ENCODE measurements at places on chromosomes 4 and X.

GRCh38 chr4:17164666-17165065 is 266.2 kb upstream of the LDB2 start:
- DNase-seq = no peak

DNA sequence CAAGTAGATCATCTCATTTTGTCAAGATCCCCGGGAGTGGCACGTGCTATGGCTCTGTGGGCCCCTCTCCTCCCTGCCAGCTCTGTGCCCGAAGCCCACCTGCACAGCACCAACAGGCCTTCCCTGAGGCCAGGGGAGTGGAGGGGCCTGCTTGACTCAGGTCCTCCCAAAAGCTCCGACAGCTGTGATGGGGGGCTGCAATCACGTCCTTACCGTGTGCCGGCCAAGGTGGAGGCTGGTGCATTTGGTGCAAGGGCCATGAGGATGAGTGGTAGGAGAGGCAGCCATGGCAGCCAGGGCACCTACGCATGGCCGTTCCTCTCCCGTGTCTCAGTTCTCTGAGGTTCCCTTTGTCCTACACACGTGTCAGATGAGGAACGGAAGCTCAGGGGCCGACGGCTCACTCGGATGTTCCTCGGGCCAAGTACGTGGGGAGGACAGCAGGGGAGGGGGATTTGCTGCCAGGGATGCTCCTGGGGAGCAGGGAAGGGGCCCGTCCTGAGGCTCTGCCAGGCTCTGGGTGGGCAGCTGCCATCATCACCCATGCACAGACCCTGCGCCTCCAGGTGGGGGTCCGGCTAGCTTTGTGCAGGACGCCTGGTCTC is 95.8 kb downstream of the HMX1 start:
- no peak for DNase-seq

DNA sequence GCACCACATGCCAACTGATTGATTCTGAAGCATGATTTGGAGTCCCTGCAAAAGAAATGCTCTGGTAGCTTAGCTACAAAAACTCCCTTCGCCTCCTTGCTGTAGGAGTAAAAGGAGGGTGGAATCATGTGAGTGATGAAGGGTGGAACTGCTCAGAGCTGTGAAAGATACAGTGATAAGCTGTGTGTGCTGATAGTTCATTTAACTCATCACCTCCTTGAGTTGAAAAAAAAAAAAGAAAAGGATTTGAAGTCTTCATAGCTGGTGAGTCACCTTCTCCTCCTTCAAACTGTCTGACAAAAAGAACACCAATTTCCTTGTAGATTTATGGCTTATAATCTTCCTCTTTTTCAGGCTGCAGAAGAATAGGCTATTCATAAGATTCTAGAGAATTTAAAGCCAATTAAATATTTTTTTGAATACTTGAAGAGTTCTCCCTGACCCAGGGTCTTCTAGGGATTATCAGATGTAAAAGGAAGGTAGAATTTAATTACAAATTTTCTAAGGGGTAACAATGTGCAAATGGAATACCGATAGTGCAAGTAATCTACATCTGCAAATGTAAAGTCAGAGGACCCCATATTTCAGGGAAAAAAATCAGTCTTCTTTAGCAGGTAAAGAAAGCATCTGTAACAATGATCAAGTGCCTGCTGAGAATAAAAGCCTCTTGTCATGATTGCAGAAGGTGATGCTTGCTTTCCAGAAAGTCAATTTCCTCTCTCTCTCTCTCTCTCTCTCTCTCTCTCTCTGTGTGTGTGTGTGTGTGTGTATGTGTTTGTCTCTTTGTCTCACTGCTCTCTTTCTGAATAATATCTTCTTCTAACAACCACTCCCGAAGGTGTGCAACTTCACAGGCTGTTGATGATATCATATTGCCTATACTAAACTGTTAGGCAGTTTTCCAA is 208.8 kb upstream of the VEGFC start:
- no peak for DNase-seq

DNA sequence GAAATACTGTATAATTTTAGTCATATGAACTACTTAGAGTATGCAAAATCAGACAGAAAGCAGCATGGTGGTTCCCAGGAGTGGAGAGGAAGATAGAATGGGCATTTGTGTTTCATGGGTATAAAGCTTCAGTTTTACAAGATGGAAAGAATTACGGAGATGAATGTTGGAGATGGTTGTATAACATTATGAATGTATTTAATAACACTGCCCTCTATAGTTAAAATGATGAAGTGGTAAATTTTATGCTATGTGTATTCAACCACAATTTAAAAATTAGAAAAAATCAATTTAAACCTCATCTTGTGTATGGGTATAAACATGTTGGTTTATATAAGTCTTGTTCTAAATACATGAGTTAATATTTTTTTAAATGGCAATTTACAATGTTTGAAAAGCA is 521.1 kb downstream of the FSTL5 start:
- no peak for DNase-seq

GRCh38 chrX:77749695-77750094 is 36.3 kb downstream of the ATRX start:
- no peak for DNase-seq

- no peak for DNase-seq
Measured at GRCh38 chr4:118012142-118012541, 22.1 kb upstream of the NDST3 start.

DNA sequence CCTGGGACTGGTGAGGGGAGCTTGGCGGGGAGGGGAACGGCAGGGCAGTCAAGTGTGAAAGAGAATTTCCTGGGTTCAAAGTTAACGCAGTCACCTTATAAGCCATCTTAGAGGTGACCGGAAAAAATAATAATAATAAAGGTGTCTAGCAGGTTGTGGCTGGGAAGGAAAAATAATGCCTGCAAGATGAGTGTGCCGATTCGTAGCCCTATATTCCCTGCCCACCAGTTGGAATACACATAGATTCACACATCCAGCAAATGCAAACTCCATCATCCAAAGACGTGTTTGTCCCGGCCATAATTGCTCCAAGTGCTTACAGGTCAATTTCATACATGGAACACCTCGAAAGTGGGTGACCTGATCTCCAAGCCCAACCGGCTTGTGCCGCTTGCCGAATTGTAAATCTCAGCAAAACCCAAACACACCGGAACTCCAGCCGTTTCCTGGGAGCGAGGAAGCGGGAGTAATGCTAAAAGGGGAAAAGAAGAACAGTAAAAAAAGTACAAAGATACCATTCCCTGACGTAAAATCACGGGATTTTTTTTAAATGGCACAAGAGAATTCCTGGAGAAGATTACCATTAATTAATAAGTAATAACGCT is 1.3 kb upstream of the FAT1 start:
- no peak for DNase-seq

DNA sequence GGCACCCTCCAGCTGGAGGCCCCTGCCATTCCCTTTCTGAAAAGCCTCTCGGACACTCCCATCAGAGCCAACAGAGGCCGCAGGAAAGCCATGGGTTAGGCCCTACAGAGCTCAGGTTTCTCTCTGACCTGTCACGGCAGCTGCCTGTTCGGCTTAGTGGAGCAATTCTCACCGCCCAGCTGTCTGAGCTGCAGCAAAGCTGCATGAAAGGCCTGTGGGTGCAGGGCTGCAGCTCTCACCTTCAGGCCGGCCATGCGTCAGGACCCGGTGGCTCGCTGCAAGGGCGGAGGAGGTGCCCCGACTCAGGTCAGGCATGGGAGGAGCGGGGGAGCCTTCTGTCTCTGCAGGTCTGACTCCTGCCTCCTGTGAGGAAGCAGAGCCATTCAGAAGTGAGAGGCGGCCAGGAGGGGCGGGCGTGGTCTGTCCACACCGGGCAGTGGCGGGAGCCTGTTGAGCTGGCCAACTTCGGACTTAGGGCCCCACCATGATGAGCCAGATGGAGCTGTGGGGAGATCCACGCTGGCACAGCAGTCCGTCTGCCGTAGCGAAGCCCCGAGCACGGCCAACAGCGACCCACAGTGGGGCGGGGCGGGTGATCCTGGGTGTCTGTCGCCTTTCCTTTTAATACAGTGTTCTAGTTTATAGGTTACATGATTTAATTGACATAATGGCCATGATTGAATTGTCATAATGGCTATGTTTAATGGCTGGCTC is 23.4 kb downstream of the PDE6B start:
- DNase-seq = no peak

DNA sequence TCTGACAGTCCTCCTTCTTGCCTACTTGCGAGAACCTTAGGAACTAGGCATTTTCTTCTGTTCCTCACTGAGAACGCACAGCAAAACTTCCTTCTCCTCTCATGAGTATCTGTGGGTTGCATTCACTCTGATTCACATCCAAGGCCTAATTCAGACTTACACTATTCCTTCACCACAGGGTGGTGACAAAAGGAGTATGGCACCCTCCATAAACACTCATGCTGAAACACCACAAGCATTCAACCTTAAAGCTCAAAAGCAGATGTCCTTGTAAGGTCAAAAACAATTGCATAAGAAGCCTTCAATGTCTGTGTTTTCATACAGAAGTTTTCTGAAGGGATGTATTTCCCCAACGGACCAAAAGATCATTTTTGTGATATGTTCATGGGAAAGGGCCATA is 147.3 kb downstream of the CORIN start:
- no peak for DNase-seq

DNA sequence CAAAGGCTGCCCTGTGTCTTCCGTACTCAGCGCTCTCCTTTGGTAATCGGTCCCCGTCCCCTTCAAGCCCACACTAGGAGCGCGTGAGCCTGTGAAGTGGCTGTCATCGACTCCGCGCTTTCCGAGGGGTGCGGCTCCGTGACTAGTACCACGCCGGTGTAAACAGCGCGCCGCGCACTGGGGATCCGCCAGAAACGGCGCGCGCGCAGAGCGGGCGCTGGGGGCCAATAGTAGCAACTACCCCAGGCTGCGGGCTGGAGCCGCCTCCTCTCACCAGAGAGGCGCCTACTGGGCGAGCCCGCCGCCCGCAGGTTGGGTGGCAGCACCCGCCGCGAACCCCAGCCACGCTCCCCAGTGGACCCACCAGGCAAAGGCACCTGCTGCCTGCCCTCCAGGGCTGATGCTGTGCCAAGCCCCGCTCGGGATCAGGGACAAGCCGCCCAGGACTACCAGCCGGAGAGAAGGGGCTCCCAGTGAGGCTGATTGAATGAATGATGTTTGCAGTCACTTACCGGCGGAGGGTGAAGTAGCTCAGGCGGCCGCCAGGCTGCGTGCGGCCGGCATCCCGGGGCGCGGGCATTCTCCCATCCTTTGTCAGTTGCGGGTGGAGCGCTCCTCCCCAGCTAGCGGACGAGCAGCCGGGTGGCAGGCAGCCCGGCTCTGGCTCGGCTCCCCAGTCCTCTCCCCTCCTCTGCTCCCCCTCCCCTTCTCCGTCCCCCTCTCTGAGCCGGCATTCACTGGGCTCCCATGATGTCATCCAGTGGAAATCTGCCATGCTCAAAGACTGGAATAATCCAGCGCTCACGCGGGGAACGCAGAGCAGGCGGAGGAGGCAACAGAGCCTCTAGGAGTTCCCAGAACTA is 370.3 kb upstream of the SMIM31 start:
- no peak for DNase-seq

DNA sequence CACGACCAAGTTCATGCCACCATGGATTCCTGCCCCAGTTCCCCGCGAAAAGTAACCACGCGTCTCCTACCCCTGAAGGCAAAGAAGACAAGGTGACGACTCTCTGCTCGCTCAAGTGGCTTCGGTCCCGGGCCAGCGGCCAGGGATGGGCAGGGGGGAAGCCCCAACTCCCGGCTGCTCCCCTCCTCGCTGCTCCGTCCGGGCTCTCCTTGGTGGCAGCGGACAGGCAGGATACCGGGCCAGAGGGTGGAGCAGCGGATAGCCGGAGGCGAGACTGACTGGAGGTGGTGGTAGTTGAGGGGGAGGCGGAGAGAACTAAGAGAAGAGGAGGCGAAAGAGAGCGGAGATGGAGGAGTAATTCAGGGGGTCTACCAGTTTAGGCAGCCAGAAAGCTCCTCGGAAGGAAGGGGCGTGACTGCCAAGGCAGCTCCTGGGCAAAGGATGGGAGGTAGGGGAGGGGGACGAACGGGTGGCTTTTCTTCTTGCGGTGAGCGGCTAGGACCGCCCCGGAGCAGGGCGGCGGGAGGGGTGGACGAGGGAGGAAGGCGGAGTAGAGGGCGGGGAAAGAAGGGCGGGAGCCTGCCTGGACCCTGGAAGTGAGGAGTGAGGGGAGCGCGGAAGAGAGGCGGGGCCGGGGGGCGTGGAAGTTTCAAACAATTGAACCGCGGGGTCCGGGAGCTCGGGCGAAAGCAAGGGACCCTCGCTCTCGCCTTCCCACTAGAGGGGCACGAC is at the start of gene AMOT:
Gene AMOT (minus strand): TSS at position 450 of the 732 bp plus-strand sequence. CDS start 17,705 bp downstream, outside the sequence.
- peak; percentile 5 for DNase-seq

DNA sequence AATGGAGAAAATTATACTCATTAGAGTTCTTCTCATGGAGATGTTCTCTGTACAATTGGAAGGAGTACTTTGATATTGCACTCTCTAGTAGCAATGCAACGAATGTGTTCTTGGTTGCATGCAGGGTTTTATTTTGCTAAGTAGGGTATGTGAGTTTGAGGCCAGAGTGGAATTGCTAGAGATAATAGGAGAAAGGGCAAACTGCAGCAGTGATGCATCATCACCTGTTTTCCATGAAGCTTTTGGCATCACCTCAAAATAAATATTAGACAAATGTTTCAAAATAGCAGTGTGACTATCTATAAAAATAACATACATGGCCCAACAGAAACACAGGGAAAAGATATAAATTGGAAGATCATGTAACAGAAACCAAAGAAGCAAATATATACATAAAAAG is 93.3 kb downstream of the TIGD2 start:
- no peak for DNase-seq

DNA sequence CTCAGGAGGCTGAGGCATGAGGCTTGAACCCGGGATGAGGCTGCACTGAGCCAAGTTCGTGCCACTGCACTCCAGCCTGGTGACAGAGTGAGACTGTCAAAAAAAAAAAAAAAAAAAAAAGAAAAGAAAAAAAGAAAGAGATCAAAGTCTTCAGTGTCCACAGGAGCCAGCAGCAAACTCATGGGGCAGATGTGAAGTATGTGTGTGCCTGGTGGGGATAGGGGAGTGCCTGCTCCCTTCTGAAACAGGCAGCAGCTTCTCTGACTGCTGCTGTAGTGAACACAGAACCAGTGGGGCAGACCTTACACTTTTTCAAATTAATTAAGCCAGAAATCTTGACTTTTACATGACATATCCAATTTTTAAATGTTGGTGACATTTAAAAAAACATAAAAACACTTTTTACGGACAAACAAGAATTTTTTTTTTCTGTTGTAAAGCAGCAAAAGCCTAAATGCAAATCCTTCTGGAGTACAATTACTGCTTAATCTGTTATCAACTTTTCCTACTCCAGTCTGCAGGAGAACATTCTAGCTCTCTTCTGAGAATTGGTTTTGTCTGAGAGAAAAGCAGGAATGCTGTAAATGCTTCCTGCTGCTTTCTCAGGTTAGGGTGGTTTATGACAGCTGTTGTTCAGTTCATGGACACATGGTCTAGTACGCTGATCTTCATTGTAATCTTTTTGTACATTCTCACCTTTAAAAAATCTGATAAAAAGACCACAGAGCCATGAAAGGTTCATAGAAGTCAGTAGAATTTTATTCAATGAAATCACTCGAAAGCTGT is 311.1 kb downstream of the CAMK2D start:
- DNase-seq = no peak

GRCh38 chr4:48831532-48832030 is 693 bp downstream of the OCIAD1 start:
- DNase-seq = no peak

DNA sequence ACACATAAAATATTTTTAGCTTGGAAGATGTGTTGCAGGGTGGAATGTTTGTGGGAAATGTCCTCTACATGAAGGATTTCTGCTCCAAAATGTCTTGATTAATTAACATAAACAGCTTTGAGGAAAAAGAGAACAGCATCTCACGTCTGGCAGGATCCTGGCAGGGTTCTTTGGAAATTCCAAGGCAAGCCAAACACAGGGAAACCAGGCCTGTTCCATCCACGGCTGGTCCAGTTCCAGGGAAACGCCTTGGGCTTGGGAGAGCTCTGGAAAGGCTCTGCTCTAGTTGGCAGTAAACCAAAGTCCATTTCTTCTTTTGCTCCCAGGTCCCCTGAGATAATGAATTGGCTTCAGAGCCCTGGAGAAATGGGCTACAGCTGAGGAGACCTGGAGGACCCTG is 42.4 kb upstream of the GAB1 start:
- no peak for DNase-seq
